ENCODE measurements at places on chromosomes 16 and 17.

GRCh38 chr16:28309811-28310311 is 17.5 kb downstream of the SBK1 start:
- no peak for DNase-seq

DNA sequence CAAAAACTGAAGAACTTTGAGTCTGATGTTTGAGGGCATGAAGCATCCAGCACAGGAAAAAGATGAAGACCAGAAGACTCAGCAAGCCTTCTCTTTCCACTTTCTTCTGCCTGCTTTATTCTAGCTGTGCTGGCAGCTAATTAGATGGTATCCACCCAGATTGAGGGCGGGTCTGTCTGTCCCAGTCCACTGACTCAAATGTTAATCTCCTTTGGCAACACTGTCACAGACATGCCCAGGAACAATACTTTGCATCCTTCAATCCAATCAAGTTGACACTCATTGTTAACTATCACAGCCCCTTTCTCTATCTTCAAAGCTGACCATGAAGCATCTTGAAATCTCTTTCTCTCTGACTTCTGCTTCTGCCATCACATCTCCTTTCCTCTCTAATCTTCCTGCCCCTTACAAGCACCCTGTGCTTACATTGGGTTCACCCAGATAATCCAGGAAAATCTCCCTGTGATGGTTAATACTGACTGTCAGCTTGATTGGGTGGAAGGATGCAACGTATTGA is 115.9 kb upstream of the CDH13 start:
- DNase-seq: no peak

DNA sequence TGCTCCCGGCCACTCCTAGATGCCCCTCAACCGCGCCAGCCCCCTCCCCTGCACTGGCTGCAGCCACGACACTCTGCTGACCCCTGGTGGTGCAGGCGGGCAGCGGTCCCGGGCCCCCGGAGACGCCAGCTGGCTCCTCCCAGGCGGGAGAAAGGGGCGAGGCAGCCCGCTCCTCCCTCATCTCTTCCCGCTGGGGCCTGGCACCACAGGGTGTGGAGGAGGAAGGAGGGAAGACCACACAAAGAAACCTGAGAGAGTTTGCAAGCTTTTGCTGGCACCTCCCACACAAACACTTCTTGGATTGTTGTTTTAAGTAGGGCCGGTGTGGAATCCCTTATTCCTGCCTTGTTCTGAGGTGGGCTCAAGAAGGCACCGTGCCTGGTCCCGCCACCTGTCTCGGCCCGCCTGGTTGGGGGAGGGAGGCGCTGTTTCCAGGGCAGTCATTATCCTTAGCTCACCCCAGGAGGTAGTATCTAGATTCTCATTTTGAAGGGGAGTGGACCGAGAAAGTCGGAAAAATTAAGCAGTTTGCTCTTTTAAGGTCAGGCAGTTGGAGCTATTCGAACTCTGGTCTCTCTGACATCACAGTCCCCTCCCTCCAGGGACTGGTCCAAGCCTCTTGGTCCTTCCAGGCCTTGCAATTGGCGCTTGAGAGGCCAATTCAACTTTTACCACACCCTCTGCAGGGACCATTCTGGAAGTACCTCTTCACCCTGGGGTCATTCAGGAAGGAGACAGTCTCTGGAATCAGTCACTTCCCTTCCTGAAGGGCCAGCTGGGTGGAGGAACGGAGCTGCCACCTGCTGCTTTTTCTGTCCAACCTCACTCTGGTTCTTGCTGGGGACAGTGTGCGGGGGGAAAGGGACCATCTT is 959 bp upstream of the ANKRD13B start:
- peak; percentile 95 for DNase-seq

GRCh38 chr17:6040504-6040903 is 29.7 kb upstream of the WSCD1 start:
- DNase-seq: no peak

GRCh38 chr16:68406458-68407152 is 41.7 kb downstream of the SMPD3 start:
- peak; percentile 33 for DNase-seq

DNA sequence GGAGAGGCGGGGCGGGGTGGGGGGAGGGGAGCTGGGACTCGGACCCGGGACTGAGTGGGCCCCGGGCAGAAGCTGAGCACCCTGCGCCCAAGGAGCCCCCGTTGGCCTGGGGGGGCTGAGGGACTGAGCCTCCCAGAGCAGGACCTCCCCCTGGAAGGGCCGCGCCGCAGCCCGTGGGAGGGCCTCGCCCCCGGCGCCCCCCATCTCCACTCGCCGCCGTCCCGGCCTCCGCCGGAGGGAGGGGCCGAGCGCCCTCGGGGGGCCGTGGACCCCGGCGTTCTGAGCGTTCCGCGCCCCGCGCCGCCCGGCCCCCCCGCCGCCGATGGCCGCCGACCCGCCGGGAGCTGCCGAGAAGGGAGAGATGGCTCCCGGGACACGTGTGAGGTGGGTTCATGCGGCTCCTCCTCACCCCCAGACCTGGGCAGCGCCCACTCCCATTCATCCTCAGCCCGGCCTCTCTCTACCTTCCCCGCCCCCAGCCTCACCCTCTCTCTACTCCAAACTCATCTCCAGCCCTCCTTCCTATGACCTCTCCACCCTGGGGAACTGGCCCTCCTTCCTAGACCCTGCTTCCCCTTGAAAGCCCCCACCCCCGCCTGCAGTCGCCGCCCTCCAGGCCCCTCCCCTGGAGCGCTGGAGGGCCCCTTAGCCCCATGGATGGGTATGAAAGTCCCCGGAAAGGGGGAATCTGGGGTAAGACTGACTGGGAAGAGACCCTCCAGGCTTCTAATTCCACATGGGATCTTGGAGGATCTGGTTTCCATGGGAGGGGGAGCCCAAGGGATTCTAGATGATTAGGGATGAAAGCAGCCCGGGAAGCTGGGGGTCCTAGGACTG is 922 bp downstream of the FBXL19 start:
- no peak for DNase-seq

GRCh38 chr16:13018026-13018425 is 116.6 kb downstream of the SHISA9 start:
- DNase-seq: no peak

GRCh38 chr17:66943484-66943883 is 21.0 kb upstream of the CACNG4 start:
- DNase-seq: no peak

DNA sequence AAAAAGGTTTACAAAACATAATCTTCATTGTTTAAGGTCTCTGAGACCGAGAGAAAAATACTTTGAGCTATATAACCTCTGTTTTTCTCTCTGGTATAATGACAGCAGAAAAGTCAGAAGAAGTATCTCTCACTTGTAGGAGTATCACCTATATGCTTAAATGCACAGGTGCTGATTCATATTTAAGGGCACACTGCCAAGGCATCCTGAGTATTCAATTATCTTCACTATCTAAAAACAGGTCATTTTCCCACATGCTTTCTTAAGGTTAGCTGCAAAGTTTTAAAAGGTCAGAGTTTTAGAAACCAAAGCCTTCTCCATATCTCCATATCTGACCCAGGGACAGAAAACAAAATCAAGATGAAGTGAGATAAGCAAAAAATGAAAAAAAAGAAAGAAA is 99.3 kb upstream of the C17orf78 start:
- no peak for DNase-seq

DNA sequence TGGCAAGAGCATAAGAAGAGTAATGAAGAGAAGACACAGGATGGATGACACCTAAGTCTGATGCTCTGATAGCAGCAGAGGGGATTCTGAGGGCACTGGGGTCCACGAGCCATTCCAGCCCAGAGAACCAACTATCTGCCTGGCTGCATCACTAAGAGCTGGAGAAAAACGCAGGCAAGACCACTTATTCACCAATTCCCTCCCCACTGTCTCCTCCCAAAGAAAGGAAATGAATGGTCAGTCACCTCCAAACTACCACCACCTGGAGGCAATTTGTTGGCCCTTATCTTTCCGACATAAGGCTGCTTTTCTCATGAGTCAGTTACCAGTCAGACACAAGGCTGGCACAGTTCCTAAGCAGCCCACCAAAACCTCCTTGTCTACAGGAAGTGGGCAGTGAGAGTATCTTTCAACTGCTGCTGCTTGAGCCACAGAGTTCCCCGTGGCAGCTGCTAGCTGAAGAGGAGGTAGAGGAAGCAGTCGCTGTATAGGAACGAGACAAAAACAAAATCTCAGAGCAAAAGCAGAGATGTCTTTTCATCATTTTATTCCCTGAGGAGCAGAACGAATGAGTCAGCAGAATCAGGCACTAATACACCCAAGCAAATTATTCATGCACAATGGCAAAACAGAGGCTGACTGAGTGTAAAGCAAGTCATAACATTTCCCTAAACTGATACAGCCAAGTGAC is 111.1 kb downstream of the SMG6 start:
- DNase-seq: peak; percentile 75

- DNase-seq: no peak
These were observed 11.3 kb upstream of the GCSH start for GRCh38 chr16:81107511-81107910.

DNA sequence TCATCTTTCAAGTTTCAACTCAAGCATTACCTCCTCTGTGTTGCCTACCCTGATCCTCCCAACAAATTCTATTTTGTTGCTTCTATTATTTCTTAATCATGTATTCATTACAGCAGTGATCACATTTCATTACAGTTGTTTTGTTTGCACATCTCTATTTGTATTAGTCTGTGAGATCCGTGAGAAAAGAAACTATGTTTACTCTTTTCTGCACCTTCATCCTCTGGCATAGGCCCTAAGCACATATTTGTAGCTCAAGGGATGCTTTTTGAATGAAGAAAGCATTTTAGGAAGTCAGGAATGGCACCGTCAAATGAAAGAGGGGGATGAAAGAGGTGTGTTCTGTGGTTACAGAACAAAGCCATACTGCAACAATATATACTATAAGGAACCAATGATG is 110.5 kb downstream of the SHISA6 start:
- DNase-seq: no peak

- DNase-seq: no peak
These were observed 42.4 kb upstream of the DOC2B start for GRCh38 chr17:223723-224471.

DNA sequence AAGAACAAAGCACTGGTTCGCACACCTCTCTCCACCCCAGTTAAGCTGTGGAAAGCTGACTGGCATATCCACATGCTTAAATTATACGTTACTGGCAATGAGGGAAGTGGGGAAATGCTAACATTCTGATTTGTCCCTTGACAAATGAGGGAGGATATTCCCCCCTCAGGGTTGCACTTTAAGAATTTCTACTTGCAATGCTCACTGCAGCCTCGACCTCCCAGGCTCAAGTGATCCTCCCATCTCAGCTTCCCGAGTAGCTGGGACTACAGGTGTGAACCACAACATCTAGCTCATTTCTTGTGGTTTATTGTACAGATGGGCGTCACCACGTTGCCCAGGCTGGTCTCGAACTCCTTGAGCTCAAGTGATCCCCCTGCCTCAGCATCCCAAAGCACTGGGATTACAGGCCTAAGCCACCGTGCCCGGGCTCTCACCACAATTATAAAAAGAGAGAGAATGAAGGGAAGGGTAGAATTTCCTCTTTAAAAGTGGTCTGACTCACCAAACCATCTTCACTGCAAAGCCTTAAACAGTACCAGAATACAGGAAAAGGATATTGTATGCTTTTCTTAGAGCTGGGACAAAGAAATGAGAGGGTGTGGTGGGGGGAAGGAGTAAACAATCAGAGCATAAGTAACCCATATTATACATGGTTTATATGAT is 38.9 kb downstream of the KANSL1 start:
- DNase-seq: no peak

DNA sequence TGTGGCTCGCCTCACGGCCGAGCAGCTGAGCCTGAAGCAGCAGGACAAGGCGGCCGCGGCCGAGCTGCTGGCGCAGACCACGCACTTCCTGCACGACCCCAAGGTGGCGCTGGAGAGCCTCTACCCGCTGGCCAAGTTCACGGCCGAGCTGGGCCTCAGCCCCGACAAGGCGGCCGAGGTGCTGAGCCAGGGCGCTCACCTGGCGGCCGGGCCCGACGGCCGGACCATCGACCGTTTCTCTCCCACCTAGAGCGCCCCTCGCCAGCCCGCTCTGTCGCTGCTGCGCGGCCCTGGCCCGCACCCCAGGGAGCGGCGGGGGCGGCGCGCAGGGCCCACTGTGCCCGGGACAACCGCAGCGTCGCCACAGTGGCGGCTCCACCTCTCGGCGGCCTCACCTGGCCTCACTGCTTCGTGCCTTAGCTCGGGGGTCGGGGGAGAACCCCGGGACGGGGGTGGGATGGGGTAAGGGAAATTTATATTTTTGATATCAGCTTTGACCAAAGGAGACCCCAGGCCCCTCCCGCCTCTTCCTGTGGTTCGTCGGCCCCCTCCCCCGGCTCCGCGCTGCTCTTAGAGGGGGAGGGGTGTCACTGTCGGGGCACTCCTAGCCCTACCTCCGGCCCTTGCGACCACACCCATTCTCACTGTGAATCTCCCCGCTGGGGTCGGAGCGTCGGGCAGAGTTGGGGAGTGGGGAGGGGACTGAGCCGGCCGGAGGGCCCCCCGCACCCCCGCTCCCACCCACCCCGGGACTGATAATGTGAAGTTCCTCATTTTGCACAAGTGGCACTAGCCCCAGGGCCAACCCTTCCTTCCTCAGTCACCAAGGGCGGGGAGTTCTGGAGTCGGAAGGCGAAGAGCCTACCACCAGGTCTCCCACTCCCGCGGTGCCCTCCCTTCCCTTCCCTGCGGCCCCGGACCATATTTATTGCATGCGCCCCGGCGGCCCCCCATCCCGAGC is 4.0 kb downstream of the HIC1 start:
- no peak for DNase-seq

- DNase-seq: no peak
These were observed 7.8 kb downstream of the CTF1 start for GRCh38 chr16:30904114-30904780.

DNA sequence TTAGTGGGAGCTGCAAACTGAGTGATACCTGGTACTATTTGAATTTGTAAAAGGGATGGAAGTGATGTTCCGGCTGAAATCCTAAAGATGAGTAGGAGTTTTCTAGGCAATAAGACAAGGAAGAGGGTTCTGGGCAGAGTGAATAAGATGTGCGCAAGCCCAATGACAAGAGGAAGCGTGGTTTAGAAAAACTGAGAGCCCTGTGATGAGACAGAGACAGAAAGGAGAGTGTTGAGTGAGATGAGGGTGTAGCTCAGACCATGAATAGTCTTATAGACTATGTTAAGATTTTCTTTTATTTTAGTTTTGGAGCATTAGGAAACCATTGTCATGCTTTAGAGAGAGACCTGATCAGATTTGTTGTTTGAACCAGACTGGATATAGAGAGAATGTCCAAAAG is 50.2 kb downstream of the COX10 start:
- DNase-seq: no peak

DNA sequence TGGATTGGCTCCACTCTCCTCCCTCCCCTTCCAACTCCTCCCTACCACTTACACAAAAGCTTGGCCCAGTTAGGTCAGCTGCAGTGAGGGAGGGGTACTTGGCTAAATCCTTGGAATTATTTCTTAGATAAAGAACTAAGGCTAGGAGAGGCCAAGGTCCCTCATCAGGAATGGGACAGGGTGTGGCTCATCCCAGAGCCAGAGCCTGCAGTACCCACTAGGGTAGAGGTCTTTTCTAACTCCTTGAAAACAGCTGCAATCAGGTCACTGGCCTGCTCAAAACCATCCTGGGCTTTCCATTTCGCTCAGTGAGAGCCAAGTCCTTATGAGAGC is 1.9 kb upstream of the SLC46A1 start:
- no peak for DNase-seq
